Activated CD4-positive, alpha-beta T cell treated with anti-CD3 and anti-CD28 coated beads, Interleukin-10, Interleukin-2, amounts not matched to agents 100 ng/mL and 50 ng/mL, durations not matched to agents 16 hours and 8 hours (primary cell): ENCODE measurements at places on chromosomes 1 and 21.

- DNase-seq = no peak
Observed at GRCh38 chr1:226692823-226693222, 46.3 kb downstream of the ITPKB start.

DNA sequence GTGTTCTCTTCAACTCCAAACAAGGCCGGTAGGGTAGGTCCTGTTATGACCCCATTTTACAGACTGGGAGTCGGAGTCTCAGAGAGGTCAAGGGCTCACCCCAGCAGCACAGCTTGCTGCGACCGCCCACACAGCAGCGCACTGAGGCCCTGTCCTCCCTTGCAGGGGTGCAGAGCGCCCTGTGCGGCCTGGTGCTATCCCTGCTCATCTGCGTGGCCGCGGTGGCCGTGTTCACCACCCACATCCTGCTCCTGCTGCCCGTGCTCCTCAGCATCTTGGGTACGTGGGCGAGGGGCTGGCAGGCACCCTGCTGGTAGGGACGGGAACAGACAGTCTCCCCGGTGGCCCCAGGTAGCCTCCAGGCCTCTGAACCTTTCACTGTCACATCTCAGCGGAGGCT lies 55.9 kb downstream of the DISP3 start:
- no peak for DNase-seq

- no peak for DNase-seq
Observed at GRCh38 chr1:48823168-48823567, 46.5 kb upstream of the BEND5 start.

DNA sequence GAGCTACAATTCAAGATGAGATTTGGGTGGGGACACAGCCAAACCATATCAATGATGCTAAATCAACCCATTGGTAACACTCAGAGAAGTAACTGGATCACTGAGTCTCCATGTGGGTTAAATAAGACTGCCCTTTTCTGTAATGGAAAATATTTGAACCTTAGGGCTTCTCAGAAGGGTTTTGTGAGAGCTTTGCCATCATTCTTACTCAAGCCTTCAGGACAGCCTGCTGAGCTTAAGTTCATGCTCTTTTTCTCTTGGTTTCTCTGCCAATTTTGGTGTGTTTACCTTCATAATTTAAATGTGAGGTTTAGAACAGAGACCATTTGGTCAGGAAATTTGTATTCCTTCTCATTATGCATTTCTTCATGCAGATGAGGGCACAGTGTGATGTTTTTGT lies 74.7 kb downstream of the DISC1 start:
- DNase-seq = no peak

DNA sequence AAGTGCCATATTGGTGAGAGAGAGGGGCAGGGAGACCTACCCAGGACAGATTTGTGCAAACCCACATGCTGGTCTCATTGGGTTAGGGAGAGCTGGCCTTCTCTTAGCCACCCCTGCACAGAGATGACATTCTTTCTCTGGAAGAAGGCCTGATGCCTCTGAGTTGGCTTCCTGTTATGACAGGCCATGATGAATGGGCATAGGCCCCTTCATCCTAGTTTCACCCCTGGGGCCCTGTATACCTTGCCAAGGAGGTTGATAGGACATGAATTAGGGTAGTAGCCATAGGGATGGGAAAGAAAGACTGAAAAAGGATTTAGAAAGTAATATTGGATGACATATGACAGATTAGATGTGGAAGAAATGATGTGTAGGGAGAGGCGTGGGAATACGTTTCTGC lies 46.6 kb downstream of the TENT5C start:
- DNase-seq = no peak

DNA sequence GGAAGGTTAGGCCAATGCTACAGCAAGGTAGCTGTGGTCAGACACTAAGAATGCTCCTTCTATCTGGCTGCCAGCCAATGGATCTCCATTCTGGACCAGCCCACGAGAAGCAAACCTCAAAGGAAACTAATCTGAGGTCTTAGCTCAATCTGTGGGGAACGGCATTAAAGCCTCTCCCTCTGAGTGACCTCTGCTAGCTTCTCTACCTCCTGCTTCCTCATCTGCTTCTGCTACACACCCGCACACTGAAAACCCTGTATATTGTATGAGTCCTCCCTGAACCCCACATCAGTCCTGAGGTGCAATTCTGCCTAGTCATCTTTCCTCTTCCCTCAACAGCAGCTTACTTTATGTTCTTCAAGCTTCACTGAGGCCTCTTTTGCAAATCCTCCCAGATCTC lies 6.9 kb upstream of the GALE start:
- no peak for DNase-seq

- no peak for DNase-seq
Observed at GRCh38 chr1:213231795-213232231, 180.8 kb downstream of the RPS6KC1 start.

GRCh38 chr1:114079596-114080190 lies 74.0 kb downstream of the SYT6 start:
- no peak for DNase-seq

DNA sequence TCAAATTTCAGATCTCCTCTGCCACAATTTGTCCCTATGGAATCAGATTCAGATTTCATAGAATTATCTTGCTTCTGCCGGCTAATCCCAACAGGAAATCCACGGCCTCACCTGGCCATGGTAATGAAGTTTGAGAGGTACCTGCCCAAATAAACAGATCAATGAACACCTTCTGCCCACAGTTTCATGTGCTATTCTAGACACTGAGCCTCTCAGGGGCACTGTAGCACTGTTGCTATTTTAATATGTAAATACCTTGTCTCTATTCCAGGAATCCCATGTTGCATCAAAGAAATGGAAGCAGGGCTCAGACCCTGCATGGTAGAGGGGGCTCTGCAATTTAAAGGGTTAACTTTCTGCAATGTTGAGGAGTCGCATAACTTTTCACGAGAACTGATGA lies 593.1 kb downstream of the PTBP2 start:
- DNase-seq = no peak

- no peak for DNase-seq
Observed at GRCh38 chr1:216812966-216813365, 89.7 kb upstream of the ESRRG start.

GRCh38 chr1:74528123-74528522 lies 15.7 kb upstream of the LRRC53 start:
- DNase-seq = no peak

- DNase-seq = peak; percentile 76
Observed at GRCh38 chr1:30749691-30750583, 7.6 kb downstream of the LAPTM5 start.

GRCh38 chr1:61680500-61680899 lies 44.4 kb downstream of the TM2D1 start:
- DNase-seq = no peak

- no peak for DNase-seq
Observed at GRCh38 chr1:33429332-33429731, 1.6 kb downstream of the PHC2 start.

- no peak for DNase-seq
Observed at GRCh38 chr1:74835051-74835450, 102.1 kb downstream of the TYW3 start.

DNA sequence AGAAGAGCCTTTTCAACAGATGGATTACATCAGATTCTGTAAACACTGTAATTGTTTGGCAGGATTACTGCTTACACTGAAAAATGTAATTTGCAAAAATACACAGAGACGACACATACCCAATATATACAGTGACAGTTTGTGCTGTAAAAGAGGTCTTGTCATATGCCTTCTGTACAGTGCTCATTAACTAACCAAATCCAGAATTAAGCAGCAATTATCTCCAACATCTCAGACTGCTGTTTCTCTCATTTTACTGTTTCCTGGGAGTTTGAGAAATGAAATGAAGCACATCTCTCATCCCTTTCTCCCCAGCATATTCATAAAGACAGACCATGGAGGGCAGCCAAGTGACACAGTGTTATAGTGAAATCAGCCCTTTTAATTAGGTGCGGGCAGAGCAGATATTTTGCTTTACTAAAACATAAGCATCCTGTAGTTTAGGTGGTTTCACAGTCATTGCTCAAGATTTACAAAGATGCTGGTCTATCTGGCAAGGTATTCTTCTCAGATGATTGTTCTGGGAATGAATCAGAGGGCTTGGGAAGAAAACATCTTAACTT lies 618.4 kb upstream of the USP24 start:
- no peak for DNase-seq

DNA sequence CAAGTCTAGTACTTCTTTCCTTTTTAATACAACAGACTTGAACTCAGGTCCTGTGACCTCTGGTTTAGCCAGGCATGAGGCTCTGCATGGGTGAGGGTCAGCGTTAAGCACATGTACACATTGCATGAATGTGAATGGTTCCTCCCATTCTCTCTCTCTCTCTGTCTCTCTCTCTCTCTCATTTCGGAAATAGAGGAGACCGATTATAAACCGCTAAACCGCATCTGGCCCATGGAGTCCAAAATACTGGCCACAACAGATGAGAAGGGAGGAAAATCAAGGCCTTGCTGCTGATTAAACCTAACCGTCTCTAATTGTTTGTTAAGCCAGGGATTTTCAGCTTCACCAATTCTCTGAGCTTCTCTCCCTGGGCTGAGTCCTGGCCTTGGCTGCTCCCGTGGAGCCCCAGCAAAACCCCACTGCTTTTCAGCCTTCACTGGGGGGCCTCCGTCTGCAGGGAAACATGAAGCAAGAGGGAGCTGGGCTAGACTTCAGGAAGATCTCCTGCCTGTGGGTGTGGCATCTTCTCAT lies 6.6 kb downstream of the RSPO1 start:
- no peak for DNase-seq

DNA sequence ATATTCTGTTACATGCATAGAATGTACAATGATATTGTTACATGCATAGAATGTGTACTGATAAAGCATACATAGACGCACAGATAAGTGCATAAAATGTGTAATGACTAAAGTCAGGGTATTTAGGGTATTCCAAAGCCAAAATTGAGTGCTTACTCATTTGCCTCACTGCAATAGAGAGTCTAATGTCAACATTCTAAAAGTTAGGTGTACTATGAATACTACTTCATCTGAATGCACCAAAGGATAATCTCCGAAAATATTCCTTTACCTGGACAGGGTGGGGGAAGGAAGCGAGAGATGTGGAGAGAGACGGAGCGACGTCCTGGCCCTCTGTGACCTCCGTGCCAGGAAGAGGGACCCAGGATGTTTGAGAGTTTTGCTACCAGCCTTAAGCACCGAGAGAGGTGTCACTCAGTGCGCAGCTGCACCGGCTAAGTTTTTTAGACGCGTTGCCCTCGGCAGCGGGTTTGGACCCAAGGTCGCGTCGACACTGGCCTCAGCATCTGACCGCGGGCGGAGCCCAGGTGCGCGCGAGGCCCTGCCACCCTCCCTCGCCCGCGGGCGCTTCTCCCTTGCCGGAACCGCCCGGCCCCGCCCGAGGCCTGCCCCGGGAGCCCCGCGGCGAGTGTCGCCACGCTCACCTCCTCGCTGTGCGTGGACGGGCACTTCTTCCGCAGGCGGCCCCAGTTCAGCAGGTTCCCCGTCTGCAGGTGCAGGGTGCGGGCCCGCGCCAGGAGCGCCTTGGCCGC lies 660 bp downstream of the GCLM start:
- peak; percentile 65 for DNase-seq

DNA sequence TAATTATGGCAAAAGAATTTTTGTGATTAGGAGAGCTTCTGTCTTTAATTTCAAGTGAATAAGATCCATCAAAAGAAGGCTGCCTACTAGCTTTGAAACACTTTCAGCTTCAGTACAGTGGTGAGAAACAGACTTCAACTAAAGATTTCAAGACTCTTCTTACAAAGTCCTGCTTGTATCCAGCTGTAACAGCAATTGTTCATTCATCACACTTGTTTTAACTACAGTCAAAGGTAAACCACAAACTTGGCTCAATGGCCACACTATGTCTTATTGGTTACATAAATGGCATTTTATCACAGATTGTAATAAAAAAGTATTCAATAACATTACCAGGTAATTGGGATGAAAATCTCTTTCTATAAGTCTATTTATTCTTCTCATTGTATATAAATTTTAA lies 59.2 kb downstream of the WARS2 start:
- DNase-seq = no peak

- peak; percentile 10 for DNase-seq
Observed at GRCh38 chr21:25640202-25640942, 1.3 kb downstream of the JAM2 start.

- DNase-seq = no peak
Observed at GRCh38 chr1:190353538-190354101, 124.0 kb downstream of the BRINP3 start.

GRCh38 chr21:18318156-18318555 lies 73.5 kb downstream of the CHODL start:
- no peak for DNase-seq

DNA sequence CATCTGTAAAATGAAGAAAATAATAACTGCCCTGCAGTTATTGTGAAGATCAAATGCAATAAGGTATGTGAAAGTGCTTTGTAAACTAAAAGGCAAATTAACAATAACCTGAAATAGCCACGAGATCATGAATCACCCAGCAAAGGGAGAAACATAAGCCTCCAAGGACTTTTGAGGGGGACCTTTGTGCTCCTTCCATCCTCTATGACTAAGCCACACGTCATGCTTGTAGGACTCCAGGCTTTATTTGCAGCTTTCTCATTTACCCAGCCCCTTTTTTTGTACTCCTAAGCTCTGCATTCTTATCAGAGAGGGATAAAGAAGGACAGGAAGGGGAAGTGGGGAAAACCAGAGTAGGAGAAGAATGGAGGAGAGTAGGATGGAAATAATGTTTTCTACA lies 115.1 kb downstream of the PROX1 start:
- no peak for DNase-seq

DNA sequence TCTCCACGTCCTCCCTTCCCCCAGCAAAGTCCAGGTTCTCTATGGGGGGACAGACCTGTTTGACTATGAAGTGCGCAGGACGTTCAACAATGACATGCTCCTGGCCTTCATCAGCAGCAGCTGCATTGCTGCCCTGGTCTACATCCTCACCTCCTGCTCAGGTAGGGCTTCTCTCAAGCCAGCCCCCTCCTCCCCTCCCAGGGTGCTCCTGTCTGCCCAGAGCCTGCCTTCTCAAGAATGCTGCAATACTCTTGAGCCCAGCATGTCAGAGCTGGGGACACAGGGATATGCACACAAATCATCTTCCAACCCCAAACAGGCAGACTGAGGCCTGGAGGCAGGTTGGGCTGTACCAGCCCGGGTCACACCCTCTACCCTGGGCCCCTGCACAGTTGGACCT lies 35.4 kb downstream of the DISP3 start:
- no peak for DNase-seq

GRCh38 chr1:153509729-153510354 lies 25.9 kb downstream of the S100A6 start:
- DNase-seq = peak; percentile 84

- no peak for DNase-seq
Observed at GRCh38 chr1:186845576-186846210, 16.9 kb downstream of the PLA2G4A start.

- DNase-seq = no peak
Observed at GRCh38 chr1:171506525-171507304, 21.4 kb downstream of the PRRC2C start.

GRCh38 chr1:50110656-50111055 lies 1.9 kb downstream of the ELAVL4 start:
- DNase-seq = no peak

DNA sequence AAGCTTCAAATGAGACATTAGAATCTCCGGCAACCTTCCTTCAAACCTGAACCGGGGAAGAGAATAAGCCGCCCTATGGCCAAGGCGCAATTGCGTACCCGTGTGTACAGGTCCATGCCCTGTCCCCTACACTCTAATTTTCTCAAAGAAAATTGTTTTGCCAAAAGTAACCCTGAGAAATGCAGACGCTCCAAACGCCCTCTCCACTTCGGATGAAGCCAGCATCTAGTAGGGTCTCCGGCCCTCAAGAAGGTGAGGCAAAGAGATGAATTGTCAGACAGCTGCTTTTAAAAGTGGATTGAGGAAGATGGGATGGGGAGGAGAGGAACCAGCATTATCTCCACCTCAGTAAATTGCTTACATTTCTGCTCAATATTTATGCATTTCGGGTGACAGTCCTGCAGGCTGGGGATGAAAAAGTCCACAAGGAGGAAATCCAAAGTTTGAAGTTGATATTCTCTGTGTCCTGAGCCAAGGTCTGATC lies 630 bp upstream of the LHX9 start:
- DNase-seq = no peak
